ENCODE measurements at places on chromosomes 12 and 14. TPM values are rescaled to one million over a fixed set of nuclear protein-coding genes. Genes with fewer than 3 reads are reported as not detected.

- DNase-seq = peak; percentile 58
Measured at GRCh38 chr14:100294213-100294962, 11.9 kb downstream of the SLC25A29 start.

GRCh38 chr12:124096869-124097434 lies 123.9 kb downstream of the ZNF664 start:
- no peak for DNase-seq

DNA sequence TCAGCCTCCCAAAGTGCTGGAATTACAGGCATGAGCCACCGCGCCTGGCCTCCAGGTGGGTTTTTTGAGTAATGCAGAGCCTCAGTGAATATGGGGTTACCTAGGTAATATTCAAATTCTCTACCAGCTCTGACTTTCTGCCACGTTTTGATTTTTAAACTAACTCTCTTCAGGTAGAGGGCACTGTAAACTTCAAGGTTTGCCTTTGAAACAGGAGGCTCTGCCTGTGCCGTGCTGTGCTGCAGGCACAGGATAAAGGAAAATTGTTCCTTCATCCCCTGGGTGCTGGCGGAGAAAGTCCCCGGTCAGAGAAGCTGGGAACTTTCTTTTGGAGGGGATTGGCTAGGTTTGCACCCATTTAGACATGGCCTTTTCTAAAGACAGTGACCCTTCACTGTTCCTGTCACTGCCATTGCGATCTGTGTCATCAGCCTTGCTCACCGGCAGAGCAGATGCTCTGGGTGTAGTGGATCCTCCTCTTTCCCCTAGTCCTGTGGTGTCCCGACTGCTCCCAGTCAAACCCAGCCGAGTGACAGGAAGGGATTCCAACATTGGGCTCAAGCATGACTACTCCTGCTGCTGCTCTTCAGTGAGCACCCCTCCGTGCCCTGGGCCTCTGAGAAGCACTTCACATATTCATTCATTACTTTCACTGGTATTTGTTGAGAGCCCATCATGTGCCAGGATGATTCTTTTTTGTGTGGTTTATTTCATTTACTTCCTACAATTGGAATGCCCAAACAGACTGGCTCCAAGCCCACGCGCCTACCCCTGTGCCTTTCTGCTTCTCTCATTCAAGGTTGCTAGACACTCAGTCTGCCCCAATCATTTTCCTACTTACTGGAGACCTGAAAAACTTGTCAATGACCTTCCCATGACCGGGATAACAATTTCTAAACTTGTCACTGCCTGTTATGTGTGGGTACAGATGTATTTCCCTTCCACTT lies 103.6 kb downstream of the TMEM30B start:
- no peak for DNase-seq

GRCh38 chr14:34649344-34649743 lies 19.4 kb upstream of the SNX6 start:
- DNase-seq = peak; percentile 79

The KSR2 gene
- not detected for total RNA-seq

The SOCS2 gene
- total RNA-seq = 6.3 TPM

The PLCZ1 gene
- 0.18 TPM for total RNA-seq

Measured in fibroblast of the aortic adventitia (primary cell).